ENCODE measurements at places on chromosomes 12 and 14.

DNA sequence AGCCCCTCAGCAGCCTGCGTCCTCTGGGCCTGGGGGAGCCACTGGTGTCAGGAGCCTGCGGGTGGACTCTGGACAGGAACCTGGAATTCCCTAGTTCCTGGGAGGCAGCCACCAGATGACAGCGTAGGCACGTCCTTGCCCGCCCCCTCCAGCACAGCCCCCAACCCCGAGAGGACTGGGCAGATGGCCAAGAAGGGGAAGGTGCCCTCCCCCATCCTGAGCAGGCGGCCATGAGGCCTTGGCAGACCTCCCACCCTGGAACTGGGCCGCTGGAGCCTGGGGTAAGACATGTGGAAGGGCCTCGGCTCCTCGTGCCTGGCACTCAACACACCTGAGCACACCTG, 60.4 kb upstream of the FBRSL1 start:
- DNase-seq: no peak

DNA sequence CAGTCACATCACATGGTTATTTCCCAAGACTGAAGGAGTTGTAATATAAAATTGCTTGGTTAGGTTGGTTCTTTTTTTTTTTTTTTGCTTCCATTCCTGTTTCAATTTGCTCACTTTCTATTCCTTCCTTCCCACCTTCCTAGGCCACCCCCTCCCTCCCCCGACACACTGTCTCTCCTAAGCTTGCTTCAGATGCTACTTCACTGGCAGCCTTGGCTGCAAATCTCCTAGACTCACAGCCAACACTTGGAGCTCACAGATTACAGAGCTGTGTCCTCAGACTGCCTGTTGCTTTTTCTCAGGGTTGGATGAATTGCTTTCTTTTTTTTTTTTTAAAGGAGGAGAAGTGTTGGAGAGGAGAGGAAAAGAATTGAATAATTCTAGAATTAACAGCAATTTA, 77.3 kb upstream of the GRIN2B start:
- DNase-seq: no peak

GRCh38 chr12:84480803-84481202, 431.8 kb downstream of the SLC6A15 start:
- DNase-seq: no peak

DNA sequence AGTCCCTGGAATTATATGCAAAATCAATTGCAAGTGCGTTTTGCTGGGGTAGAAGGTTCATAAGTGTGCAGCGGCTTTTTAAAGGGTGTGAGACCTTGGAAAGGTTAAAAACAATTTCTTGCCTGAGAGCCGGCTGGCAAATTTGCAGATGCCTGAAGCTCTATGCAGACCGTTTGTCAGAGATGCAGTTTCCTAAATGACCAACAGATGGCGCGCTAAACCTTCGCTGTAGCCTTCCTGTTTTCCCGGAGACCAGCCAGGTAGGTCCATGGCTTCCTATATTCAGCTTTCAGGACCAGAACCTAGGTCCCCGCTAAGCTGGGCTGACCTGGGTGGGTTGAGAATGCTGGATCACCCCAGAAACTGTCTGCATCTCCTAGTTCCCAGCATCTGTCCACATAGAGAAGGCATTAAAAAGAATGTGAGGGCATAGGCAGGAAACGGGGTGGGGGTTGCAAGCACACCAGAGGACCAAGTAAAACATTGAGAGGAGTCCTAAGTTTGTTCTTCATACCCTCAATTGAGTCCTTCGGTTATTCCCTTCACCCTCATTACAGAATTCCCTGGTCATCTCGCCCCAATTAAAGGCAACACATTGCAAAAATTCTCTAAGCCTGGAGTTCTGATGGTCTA, 5.7 kb upstream of the NOS1 start:
- DNase-seq: peak; percentile 71

DNA sequence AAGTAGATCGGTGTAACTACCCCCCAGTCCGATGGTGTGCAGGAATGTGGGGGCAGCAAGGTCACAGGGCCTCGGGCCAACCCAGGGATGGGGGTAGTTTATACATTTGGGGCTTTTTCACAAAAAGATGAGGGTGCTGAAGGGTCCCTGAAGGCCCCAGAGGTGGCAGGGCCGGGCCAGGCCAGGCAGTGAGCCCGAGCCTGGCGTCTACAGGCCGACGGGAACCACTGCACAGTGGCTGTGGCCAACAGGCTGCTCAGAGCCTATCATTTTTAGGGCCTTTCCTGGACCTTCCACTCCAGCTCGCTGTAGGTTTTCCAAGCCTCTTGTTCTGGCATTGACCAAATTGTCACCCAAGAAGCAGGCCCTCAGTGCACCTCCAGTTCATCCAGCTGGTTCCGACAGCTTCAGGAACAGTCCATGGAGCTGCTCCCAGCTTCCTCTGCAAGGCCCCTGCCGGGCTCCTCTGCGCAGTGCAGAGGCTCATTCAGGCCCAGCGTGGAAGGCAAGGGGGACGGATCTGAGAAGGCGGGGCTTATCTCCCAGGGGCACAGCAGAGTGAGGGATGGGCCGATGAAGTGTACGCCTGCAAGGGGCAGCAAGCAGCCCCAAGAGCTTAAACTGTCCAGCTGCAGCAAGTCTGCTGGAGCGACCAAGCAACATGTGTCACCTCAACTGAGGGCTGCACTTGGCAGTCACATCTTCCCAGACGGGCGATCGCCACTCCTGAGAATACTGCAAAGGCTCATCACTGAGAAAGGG, 13.9 kb downstream of the CDCA4 start:
- DNase-seq: no peak

DNA sequence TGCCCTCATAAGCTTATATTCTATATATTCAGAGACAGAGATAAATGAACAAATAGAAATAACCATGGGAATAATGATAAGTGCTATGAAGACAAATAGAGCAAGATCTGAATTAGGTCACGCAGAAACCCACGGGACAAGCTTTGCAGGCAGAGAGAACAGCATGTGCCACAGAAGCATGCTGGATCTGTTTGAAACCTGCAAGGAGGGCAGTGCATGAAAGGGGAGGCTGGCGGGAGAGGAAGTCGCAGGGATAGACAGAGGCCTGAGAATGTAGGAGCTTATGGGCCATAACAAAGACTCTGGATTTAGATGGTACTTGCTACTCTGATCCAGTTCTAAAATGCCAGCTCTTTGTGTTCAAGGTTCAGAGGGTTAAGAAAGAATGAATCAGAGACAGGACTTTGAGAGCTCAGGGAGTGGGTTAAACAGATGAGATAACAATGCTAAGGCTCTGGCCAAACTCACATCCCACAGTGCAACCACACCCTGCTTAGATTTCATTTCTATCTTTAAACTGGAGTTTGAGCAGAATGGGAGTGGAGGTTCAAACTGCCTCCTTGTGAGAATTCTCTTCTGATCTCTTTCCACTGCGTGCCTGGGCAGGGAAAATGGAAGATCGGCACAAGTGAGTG, 49.2 kb upstream of the PPP1R12A start:
- no peak for DNase-seq

GRCh38 chr14:50062438-50063085, 53.8 kb downstream of the VCPKMT start:
- DNase-seq: no peak

DNA sequence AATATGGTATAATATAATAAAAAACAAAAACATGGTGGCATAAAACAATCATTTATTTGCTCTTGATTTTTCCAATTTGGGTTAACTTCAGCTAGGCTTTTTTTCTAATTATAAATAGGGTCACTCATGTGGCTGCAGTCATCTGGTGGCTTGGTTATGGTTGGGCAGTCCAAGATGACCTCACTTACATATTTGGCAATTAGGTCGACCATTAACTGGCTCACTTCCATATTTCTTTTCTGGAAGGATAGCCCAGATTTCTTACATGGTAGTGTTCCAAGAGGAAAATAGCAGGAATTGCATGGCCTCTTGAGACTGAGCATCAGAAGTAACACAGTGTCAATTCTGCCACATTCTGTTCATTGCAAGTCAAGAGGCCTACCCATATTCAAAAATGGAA, 153.4 kb downstream of the FUT8 start:
- no peak for DNase-seq

DNA sequence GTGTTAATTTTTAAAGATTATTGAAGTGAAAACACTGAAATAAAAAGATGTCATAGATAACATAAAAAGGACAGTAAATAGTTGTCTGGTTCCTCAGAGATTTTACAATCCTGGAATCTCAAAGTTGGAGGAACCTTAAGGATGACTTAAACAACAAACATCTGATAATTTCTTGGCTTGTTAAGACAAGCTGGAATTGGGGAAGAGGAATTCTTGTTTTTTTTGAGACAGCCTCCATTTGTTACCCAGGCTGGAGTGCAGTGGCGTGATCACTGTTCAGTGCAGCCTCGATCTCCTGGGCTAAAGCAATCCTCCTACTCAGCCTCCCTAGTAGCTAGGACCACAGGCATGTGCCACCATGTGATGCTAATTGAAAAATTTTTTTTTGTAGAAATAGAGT, 2.3 kb downstream of the ZNF410 start:
- no peak for DNase-seq

- DNase-seq: no peak
Measured at GRCh38 chr14:54697001-54697400, 130.1 kb downstream of the SAMD4A start.

GRCh38 chr12:499837-500458, 40.2 kb downstream of the B4GALNT3 start:
- peak; percentile 28 for DNase-seq

- DNase-seq: peak; percentile 52
Measured at GRCh38 chr12:91111366-91112325, at the start of gene LUM. TSS of gene LUM (minus strand) at chr12:91111494. CDS start at chr12:91108979, 2,515 bp downstream.

- no peak for DNase-seq
Measured at GRCh38 chr12:112980491-112981158, 2.3 kb downstream of the OAS2 start.

- no peak for DNase-seq
Measured at GRCh38 chr12:41521872-41522379, 333.8 kb downstream of the PDZRN4 start.

- DNase-seq: peak; percentile 85
Measured at GRCh38 chr14:101980700-101981099, 16.3 kb downstream of the DYNC1H1 start.

DNA sequence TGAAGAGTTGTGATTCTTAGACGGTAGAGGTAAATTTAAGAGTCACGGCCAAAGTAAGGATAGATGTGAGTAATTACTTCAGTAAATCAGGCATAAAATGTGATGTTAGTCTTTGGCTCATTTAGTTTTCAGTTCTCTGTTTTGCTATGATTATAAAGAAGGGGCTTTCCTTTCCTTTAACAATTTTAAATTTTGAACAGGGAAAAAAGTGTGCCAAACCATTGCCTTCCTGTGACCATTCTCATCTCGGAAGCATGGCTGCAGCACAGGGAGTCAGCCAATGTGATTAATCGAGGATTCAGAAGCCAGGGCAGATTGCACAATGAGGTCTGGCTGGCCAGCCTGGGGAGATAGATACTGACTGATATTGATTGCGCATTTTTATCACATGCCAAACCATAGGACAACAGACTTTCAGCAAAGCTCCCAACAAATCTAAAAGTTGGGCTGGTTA, 480.2 kb upstream of the PRICKLE1 start:
- DNase-seq: peak; percentile 69

DNA sequence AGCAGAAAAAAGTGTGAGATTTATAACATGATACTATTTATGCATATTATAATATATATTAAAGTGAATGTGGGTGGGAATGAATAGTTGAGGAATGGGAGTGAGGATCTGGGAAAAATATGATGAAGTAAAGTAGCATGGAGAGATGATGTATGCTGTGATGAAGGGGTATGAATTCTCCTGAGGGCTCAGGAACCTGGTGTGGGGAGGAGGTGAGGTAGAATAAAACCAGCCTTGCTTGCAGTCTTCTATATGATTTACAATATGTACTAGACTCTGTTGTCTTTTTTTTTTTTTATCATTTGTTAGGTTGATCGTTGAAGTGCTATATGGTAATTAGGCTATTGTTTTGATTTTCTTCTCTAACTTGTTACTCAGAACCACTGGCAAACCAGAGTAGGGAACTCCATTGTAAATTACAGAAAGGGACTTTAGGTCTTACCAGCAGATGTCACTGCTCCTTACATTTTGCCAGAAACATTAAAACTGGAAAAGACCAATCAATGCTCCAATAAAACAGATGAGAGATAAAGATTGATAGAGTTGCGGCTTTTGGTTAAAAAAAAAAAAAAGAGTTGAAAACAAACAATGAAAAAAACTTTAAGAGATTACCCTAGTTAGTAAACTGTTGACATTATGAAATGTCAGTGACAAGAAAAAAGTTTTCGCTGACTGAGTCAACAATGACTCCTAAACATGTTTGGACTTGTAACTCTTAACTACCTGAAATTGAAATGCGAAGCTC, 39.9 kb downstream of the ATL1 start:
- DNase-seq: no peak

- no peak for DNase-seq
Measured at GRCh38 chr12:119338593-119339363, 4.2 kb downstream of the CCDC60 start.

DNA sequence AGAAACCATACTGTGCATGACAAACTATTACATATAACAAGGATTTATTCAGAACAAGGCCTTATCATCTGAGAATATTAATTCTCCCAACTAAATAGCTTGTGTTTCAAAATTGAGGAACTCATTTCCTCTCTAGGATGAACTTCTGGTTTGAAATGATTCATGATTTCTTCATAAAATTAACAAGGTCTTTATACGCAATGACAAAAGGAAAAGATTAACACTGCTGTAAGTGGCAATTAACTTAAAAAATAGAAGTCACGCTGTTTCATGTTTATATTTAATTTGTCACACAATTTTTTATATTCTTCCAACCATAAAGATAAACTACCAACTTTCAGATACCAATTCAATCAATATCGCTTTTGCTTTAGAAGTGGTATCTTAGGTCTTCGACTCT, 80.8 kb downstream of the GRIP1 start:
- no peak for DNase-seq

- DNase-seq: no peak
Measured at GRCh38 chr12:19006626-19007137, 122.9 kb upstream of the PLEKHA5 start.

DNA sequence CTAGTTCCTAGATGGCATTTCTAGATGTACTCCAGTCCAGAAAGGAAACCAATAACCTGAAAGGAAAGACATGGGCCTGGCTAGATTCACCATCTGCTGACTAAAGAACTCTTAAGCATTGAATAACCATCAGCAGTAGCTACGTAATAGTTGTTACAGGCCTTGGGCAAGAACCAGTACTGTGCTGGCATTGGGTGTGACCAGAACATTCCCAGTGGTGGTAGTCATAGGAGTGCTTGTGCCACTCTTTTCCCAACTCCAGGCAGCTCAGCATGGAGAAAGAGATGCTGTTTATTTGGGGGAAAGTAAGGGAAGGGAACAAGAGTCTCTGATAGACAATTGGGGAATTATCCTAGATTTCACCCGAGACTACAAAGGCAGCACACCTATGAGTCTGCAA, 333.3 kb downstream of the SLC16A7 start:
- DNase-seq: no peak

- DNase-seq: peak; percentile 80
Measured at GRCh38 chr14:51638071-51638944, 13.4 kb upstream of the FRMD6 start.

DNA sequence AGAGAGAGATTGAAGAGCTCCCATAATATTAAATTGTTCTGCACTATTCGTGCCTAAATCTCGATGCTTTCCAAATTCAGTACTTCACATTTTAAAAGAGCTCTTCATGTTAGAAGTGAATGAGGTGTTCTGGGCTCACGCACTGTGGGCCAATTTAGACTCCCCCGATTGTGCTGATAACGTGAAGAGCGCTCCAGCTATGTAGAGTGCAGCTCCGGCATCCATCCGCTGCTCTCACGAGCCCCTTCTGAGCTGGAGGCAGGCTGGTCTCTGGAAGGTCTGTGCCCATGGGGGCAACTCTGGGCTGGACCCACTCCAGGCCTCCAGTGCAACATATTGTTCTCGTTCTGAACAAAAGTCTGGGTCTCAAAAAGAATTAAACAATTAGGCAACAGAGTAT, 692.6 kb downstream of the VRK1 start:
- DNase-seq: no peak

GRCh38 chr14:60723907-60724618, at the start of gene SIX4:
TSS of gene SIX4 (minus strand) at chr14:60724351. CDS start at chr14:60724074, 277 bp downstream.
- peak; percentile 86 for DNase-seq
